ENCODE measurements at places on chromosomes 2 and 18.

DNA sequence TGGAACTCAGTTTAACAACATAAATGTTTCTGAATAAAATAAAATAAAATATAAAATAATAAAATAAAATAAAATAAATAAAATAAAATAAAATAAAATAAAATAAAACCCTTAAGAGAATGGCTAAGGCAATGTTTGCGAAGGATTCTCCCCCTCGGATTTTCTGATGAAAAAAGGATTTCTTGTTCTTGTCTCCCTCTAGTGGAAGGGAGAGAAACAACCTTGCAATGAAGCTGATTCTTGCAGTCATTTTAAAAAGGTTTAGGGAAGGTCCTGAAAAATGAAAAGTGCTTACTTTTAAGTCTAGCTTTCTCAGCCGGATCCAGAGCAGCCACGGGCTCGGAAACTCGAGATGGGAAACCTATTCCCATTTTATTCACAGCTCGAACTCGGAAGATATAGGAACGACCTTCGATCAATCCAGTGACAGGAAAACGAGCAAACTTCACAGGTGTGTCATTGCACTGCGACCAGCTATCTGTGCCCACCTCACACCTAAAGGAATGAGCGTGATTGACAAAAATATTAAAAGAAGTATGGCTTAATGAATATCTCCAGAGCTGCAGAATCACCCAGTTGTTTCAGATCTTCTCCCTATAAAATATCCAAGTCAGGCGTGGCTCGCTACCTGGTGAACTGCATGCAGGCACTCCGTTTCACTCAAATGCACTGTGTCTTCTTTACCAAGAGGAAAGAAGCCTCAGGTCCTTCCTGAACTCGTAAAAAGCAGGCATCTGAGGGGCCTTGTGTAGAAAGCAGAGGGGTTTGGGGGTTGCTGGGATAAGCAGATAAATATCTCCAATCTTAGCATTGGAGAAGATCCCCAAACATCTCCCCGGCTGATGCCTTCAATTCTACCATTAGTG is 68.1 kb downstream of the MYOM1 start:
- DNase-seq, result peak; percentile 70

DNA sequence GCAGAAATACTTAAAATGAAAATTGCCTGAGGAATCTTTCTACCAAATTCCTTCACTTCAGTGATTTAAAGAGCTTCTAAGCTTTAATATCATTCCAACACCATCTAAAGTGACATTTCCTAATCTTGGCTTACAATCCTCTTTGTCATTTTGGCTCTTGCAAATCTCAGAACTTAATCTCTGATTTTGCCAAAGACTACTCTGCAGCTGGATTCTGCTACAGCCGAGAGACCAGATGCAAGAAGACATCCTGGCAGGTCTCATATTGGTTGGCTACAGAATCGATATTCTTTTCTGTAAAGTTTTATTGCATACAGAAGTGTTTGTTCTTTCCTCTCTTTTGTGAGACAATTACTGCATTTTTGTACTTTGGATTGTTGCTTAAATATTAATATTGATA is 716.5 kb upstream of the LRATD1 start:
- no peak for DNase-seq

DNA sequence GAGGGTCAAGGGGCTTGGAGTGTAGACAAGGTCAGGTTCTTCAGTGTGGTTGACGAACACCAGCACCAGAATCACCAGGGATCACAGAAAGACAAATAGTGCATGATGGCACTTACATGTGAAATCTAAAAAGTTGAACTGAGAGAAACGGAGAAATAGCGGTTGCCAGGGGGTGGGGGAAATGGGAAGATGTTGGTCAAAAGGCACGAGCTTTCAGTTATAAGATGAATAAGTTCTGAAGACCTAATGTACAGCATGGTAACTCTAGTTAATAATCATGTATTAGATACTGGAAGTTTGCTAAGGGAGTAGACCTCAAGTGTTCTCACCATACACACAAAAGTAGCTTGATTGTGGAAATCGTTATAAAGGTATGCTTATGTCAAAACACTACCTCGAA is 43.7 kb upstream of the DARS1 start:
- no peak for DNase-seq

GRCh38 chr2:231900486-231900942 is 25.7 kb downstream of the NPPC start:
- peak; percentile 94 for DNase-seq

- DNase-seq, result no peak
These were observed 44.0 kb downstream of the ASAP2 start for GRCh38 chr2:9250498-9251153.

DNA sequence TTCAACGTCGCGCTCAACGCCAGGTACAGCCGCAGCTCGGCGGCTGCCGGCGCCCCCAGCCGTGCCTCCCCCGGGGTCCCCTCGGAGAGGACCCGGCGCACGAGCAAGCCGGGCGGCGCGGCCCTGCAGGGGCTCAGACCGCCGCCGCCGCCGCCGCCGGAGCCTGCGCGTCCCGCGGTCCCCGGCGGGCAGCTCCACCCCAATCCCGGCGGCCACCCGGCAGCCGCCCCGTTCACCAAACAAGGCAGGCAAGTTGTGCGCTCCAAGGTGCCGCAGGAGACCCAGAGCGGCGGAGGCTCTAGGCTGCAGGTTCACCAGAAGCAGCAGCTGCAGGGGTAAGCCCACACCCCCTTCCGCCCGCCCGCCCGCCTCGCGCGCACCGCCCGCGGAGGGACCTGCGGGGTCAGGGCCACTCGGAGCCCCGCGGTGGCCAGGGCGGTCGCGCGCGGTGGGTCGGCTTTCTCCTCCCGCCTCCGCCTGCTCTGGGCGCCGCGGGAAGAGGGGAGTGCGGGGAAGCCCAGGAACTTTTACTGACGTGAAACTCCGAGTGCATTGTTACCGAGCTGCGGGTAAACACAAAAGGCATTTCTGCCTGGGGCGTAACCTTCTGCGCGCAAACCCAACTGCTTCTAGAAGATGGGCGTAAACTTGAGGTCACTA is 861 bp downstream of the LTBP1 start:
- DNase-seq, result peak; percentile 86

DNA sequence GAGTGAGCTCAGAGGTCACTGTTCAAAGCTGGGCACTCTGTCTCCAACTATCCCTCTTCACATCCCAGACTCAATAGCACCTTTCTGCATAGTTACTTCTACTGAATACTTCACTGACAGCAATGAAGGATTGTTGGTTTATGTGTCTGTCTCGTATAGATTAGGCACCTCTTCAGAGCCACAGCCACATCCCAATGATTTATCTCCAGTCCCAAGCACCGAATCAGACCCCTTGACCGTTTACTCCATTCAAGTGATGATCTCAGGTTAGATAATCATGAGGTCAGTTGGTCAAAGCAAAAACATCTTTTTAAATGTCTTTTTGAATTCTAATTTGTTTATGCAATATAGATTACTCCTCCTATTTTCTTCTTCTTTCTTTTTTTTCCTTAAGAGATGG is 14.7 kb downstream of the NEDD4L start:
- DNase-seq, result no peak

GRCh38 chr18:21593540-21594257 is 6.8 kb downstream of the ESCO1 start:
- DNase-seq, result no peak

Data from trophoblast cell (in vitro differentiated cells and primary cell).